ENCODE measurements at places on chromosomes 16 and 17.

GRCh38 chr17:55625521-55625920 lies 97.1 kb downstream of the TMEM100 start:
- no peak for DNase-seq

DNA sequence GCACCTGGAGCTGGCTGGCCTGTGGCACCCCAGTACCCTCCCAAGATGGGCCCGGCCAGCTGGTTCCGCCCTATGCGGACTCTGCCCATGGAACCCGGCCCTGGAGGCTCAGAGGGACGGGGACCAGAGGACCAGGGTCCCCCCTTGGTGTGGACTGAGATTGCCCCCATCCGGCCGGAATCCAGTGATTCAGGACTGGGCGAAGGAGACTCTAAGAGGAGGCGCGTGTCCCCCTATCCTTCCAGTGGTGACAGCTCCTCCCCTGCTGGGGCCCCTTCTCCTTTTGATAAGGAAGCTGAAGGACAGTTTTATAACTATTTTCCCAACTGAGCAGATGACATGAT lies 12.0 kb downstream of the TBX21 start:
- no peak for DNase-seq

DNA sequence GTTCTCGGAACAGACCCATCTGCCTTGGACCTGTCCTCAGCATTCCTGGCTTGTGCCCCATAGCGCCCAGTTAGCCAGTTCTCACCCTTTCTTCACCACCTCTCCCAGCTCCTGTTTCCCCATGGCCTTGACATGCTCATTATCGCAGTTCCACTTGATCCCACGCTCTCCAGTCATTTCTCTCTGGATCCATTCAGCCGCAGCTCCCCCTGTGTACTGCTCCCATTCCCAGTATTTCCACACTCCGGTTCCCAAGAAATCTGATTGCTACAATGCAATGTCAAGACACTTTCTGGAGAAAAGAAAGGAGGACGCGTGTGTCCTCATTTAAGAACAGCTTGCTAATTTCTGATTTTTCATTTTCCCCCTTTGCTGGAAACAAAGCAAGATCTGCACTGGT lies 55.4 kb downstream of the TMEM186 start:
- DNase-seq, result no peak

DNA sequence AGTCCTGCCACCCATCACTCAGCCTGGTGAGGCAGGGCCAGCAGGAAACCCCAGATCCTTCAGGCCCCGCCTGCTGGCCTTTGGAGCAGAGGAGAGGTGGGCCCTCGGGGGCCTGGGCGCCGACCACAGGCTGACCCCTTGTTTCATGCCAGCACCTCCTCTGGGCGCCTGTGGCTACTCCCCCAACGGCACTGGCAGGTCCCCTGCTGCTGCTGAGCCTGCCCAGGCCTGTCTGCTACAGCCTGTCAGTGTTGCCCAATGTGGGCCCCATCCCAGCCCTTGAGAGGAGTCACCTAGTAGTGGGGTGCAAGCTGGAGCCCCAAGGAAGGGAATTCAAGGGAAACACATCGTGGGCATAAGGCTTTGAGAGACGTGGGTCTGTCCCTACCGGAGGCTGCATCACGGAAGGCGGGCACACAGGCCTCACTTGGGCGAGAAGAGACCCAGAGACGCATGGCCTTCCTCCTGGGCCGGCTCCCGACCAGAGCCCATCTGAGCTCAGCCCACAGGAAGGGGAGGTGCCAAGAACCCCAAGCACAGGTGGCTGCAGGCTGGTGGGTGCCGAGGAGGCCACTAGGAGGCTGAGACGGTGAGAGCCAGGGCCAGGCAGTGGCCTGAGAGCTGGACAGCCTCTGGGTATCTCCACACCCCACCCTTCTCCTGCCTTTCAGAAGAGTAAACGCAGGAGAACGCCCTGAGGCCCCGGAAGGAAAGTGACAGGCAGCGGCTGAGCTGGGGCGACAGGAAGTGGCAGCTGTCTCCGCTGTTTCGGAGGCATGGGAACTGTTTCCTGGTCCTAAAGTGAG lies 8.0 kb upstream of the FASN start:
- DNase-seq, result no peak

- DNase-seq, result no peak
Measured at GRCh38 chr16:2854700-2855309, 3.2 kb downstream of the PRSS22 start.

- DNase-seq, result peak; percentile 82
Measured at GRCh38 chr17:82775001-82775823, 23.3 kb downstream of the TBCD start.

DNA sequence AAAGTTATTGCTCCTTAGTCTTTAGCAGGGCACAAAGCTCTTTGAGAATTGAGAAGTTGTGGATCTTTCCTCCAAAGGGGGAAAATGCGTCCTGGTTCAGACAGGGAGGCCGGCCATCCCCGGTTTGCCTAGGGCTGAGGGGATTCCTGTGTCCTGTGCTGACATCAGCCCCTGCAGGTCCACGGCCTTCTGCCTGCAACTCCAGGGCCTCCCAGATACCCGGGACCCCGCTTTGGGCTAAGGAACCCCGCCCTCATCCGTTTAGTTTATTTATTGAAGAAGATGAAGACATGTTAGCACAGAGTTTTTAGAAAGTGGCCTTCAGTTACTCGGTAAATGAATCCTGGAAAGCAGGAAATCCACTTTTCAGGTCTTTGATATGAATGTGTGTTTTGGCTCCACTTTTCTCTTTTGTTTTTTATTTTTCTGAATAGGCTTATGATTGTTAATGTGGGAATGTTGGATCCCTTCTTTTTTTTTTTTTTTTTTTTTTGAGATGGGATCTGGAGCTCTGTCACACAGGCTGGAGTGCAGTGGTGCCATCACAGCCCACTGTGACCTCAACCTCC lies 65.6 kb downstream of the CRISPLD2 start:
- DNase-seq, result peak; percentile 44

DNA sequence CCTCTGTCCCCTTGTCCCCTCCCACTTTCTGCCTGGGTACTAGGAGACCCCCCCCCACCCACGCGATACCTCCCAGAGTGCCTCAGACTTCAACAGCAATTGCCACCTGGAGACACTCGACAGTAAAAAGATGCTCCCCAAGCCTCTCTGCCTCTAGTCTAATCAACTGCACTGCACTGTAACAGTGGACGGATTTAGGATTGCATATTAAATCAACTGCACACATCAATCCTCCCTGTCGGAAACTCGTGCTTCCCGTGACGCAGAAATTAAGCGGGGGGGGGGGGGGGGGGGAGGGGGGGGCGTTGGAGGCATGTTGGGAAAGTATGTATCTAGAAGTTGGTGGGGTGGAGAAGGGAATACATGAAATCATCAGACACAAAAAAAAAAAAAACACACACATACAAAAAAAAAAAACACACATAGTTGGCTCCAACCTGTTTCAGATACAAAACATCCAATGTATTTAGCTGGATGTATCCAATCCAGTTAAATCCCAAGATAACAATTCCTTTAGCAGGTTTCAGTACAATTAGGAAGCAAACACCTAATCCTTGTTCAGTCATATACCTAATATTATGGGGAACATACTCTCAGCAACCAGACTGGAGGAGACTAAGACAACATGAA lies 29.7 kb downstream of the FAM222B start:
- no peak for DNase-seq

DNA sequence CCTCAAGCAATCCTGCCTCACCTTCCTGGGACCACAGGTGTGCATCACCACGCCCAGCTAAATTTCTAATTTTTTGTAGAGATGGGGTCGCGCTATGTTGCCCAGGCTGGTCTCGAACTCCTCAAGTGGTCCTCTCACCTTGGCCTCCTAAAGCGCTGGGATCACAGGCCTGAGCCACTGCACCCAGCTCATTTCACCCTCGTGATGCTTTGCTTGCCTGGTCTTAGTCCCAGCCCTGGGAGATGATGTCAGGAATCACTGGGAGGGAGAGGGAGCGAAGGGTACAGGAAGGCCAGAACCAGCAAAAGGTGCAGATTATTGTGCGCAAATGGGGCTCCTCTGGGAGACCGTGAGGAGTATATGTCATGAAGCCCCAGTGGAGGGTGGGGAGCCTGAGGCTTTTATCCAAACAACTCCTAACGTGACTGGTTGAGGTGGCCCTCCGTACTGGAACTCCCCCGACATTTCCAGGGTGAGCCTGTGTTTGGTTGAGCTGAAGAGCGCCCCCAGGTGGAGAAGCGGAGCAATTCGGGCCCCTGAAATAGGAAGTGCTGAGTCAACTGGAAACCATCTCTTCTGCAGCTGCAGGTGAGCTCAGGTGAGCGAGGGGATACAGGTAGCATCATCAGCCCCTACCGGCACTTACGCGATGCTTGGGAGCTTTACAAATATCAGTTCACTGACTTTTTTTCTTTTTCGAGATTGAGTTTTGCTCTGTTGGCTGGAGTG lies 41.2 kb upstream of the HAPSTR1 start:
- no peak for DNase-seq

DNA sequence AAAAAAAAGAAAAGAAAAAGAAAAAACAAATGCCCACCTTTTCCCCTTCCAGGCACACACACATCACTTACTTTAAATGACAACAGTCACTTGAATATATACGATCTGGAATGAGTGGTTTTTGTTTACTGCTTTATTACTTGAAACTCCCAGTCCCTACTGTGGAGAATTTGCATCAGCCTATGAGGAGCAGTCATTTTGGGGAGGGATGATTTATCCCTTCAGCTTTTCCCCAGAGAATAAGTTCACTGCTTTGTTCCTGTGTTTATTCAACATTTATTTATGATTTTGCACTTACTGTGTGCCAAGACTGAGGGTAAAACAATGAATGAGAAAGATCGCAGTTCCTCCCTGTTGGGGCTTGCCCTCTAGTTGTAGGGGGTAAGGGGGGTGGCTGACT lies 4.7 kb upstream of the ZNF423 start:
- DNase-seq, result no peak

GRCh38 chr17:1367351-1367745 lies 32.7 kb downstream of the YWHAE start:
- no peak for DNase-seq

DNA sequence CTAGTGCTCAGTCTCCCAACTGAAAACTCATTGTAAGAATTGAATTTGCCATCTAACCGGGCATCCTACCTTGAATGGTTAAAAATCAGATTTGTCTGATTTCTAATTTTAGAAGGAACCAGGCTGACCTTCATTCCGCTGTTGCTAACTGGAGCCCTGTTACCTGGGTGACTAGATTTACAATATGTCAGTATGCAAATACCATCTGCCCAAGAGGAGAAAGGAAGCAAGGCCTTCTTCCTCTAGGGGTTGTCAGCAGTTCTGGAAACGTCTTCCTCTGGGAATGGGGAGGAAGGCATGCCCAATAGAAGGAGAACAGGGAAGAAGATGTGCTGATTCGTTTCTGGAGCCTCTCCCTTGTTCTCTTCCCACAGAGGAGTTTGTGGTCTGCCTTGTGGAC lies 137.9 kb downstream of the PITPNC1 start:
- DNase-seq, result no peak

DNA sequence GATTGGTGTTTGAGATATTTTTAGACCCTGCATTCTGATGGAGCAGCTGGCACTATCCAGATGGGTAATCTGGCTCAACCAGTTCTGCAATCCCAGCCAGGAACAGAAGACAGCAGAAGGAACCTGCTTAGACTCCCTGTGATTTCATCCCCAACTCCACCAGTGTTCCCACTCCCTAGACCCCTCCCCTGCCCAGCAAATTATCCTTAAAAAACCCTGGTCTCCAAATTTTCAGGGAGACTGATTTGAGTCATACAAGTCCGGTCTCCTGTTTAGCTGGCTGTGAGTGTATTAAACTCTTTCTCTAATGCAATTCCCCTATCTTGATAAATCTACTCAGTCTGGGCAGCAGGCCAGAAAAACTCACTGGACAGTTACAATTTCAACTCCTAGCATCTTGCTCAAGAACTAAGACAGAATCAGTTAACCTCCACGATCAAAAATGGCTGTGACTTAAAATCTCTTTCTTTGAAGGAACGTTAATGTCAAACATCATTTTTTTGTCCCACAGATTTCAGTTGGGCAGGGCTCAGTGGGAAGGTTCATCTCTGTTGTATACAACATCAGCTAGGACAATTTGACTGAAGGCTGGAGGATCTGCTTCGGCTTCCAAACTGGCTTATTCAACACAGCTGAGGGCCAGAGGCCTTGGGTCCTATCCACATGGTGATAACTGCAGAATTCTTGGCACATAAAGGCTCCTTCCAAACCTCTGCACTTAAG lies 4.9 kb upstream of the RBL2 start:
- no peak for DNase-seq

Data from head of caudate nucleus (tissue), 42 donors.